ENCODE measurements at places on chromosomes 7 and 10.

GRCh38 chr7:47587976-47588375 lies 6.1 kb upstream of the TNS3 start:
- DNase-seq, result no peak

DNA sequence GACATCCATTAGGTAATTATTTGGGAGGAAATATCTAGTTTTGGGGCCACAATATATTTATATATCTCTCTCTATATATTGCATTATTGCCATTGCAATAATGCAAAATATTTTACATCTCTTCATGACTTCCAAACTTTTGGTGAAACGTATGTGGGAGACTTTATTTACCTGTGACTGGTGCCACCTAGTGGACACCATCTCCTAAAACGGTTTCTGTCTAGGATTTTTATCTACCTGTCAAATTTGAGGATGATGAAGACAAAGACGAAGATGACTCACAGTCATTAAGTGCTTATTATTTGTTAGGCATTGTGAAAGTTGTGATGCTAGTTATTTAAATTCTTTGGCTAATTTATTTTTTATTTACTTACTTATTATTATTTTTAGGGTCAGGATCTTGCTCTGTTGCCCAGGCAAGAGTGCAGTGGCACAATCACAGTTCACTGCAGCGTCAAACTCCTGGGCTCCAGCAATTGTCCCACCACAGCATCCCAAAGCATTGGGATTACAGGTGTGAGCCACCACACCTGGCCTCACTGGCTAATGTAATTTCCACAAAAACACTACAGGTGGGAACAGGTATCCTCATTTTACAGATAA lies 18.7 kb upstream of the CBLL1 start:
- DNase-seq, result peak; percentile 50

- DNase-seq, result no peak
Measured at GRCh38 chr7:93751421-93751820, 139.1 kb downstream of the TFPI2 start.

DNA sequence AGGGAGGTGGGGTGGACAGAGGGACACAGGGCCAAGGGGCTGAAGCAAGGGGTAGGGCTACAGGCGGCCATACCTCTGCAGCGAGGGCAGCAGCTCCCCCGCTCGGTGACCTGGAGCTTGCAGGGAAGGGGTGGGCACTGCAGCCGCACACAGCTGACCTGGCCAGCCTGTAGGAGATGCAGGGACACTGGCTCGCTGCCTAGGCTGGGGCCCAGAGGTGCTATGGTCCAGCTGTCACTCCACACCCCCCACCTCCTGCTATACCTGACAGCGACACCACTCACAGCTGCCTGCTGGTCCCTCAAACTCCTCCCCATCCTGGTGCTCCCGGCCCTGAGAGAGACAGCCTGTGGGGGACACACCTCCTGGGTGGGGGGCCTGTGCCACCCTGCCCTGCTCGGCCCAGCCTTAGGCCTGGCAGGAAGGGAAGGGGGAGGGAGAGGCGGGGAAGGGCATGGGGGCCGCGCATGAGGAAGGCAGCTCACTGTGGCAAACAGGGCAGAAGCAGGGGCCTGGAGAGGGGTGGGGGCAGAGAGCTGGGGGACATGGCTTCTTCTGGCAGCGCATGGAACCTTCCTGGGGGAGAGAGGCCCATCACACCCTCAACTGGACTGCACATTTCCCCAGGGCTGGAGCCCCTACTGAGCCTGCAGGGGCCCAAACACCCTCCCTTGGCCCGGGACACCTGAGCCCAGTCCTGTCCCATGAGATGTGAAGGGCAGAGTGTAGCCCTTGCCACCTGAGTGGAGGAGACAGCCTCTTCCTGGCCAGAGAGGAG lies 23.9 kb downstream of the ATP6V1F start:
- no peak for DNase-seq

DNA sequence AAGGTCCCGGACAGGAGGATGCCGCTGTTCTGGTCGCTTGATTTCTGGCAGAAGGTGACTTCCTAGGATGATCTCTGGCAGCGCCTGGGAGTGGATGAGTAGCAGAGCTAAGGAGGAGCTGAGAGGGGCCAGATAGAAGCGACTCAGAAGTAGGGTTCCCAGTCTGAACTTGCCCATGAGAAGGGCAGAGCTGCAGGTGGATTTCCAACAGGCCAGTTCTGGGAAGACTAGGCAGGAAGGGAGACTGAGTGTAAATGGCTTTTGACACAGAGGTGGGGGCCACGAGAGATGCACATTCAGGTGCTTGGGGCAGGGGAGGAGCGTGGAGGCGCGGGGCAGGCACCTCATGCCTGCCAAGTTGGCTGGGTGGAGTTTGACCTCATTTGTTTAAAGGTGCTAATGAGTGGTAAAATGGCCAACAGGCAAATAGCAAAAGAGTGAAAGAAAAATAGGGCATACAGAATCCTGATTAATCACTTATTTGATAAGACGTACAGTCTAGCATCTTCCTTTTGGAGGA lies 58.8 kb downstream of the SHH start:
- no peak for DNase-seq

DNA sequence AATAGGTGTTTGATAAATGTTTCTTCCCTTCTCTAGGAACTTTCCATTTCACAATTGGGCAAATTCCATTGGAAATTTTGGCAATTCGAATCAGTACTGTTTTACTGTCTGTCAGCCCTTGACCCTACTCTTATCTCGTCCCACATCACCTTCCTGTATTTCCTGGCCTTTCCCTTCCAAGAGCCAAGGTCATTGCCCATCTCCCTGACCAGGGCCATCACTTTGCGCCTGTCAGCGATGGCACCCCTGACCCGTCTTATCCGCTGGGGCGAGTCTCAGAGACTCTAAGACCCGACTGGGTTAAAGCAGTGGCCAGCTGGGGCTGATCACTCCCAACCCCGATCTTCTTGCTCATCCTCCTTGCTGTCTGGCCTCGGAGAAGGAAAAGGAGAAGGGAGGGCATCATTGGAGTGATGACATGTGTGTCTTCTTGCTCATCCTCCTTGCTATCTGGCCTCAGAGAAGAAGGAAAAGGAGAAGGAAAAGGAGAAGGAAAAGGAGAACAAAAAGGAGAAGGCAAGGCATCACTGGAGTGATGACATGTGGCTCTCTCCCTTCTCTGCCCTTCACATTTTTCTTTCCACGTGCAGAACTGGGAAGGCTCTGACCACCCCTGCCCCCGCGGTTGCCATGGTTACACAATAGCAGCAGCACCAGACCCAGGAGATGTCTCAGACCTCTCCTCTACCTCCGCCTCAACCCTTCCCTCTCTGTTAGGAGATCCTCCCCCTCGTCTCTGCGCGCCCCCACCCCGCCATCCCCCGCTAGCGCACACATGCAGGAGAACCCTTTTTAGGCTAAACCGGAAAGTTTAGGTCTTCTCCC lies 2.0 kb downstream of the SEMA3D start:
- no peak for DNase-seq

- DNase-seq, result no peak
Measured at GRCh38 chr7:74544706-74545469, 91.2 kb downstream of the GTF2IRD1 start.

- no peak for DNase-seq
Measured at GRCh38 chr10:22630234-22631174, 83.9 kb downstream of the PIP4K2A start.

- DNase-seq, result no peak
Measured at GRCh38 chr7:68828575-68828974, 769.7 kb upstream of the AUTS2 start.

- DNase-seq, result no peak
Measured at GRCh38 chr7:117582219-117582704, 102.4 kb downstream of the CFTR start.

- no peak for DNase-seq
Measured at GRCh38 chr10:128364631-128365030, 238.4 kb upstream of the MKI67 start.

- DNase-seq, result no peak
Measured at GRCh38 chr7:41162612-41163011, 540.3 kb downstream of the INHBA start.

- no peak for DNase-seq
Measured at GRCh38 chr7:93890041-93890463, 501 bp downstream of the TFPI2 start.

DNA sequence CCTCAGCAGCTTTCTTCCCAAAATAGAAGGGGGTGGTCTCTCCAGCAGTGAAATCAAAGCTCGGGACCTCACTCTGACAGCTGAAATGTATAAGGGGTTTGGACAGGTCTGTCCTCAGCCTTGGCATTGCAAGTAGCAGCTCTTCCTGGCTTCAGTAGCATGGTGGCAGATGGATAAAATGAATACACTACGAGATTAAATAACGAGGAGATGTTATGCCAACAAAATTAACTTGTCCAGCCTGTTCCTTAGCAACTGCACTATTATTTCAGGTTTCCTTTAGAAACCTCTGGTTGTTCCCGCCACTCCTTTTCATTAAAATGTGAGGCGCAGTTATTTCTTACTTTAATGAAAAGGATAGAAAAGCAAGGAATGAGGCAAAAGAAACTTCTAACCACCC lies 24.9 kb downstream of the PRLHR start:
- DNase-seq, result no peak

DNA sequence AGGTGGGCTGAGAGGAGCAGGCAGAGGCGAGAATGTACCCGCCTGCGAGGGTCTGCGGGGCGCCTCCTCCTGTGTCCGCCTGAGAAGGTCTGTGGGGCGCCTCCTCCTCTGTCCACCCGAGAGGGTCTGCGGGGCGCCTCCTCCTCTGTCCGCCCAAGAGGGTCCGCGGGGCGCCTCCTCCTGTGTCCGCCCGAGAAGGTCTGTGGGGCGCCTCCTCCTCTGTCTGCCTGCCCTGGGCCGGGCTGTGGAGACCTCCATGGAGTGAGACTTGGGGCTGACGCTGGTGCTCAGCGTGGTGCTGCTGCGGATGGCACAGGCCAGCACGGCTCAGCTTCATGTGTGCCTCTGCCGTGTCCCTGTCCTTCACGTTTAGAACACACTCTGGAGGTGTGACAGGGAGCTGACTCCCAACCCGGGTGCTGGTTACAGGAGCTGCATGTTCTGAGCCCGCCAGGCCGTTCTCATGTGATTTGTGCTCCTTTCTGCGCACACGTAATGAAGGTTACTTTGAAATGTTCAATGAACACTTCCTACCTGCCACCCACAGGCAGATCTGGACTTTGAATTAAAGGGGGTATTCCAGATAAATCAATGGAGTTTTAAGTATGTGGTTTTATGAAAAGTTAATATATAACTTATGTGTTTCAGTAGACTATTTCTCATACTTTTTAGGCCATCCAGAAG lies 20.5 kb upstream of the GET4 start:
- no peak for DNase-seq

DNA sequence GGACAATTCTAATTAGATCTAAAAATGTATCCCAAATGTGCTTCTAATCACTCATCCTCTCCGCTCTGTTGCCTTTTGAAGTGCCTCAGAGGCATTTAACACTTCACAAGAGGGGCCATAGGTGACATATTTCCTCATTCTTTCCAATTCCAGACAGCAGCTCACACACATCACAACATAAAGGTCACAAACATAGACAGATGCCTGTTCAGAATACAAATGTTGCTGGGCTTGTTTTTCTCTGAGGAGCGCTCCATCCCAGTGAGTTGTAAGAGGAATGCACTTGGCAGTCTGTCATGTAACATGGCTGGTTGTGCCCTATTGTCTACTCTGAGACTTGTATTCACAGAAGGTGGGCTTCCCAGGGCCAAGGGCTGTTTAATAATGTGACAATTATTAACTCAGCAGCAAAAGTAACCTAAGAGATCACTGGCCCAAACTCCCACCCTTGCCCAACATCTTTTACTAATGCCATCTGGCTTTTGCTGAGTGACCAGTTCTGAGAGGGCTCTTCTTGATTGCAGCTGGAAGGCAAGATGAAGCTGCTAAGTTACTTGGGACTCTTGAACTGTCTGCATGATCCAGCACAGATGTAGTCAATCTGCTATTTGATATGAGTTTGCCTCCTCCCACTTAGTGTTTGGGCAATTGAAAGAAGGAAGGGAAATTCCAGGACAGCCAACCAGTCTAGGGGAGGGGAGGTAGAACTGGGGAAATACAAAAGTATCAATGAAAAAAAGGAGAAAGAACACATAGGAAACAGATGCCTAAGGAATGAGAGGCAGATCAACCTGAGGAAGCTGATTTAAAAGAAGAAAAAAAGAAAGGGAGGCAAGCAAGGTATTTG lies 13.6 kb downstream of the PON2 start:
- peak; percentile 39 for DNase-seq
